ENCODE measurements at places on chromosomes 3 and 15.

DNA sequence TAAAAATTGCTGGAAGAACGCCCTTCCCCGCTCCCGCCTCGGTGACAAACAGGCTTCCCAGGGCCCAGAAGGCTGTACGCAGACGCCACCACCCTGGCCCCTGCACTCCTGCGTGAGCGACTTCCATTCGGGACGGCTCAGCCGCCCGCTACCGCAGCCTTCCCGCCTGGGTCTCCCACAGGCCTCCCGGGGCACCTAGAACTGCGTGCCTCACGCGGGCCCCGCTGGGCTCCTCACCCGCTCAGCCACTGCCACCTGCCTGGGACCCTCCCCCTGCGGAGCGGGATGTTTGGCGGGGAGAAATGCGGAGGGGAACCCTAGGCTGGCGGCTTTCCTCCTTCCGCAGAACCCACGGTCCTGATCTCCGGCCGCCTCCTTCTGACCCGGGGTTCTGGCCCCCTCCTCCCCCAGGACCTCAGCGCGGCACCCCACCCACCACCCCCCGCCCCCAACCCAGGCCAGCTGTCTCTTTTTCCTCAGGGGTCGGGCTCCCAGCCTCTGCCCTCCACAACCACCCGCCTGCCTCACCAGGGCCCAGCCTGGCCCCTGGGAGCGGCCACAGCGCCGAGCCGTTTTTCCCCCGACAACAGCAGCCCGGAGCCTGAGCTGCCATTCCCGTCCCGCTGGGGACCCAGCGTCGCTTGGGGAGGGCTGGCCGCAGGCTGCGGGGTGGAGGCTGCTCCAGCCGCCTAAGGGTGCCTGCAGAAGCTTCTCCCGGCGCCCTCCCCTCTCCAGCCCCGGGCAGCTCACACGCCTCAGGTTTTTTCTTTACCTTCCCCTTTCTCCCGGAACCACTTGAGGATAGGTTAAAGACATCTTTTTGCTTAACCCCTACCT lies 27.6 kb upstream of the RAB7A start:
- peak overlapping the region; percentile 77 for H3K4me3 ChIP-seq
- H3K4me1 ChIP-seq: peaks cover 5% of the 10 kb centered on the region
- peak; percentile 56 for ATAC-seq
- no peaks in the 10 kb centered on the region for H3K36me3 ChIP-seq

GRCh38 chr3:162842549-162843216 lies 1346.1 kb downstream of the OTOL1 start:
- H3K27ac ChIP-seq: no peak overlapping the region
- no peaks in the 10 kb centered on the region for H3K36me3 ChIP-seq
- ATAC-seq: no peak

GRCh38 chr15:35738370-35738769 lies 192.4 kb upstream of the DPH6 start:
- no peaks in the 10 kb centered on the region for H3K36me3 ChIP-seq
- H3K4me3 ChIP-seq: no peak overlapping the region
- H3K27ac ChIP-seq: no peak overlapping the region
- H3K27me3 ChIP-seq: peaks cover 14% of the 10 kb centered on the region
- no peak for ATAC-seq

GRCh38 chr3:127689266-127689860 lies 16.6 kb downstream of the ABTB1 start:
- H3K36me3 ChIP-seq: peaks cover 26% of the 10 kb centered on the region
- no peaks in the 10 kb centered on the region for H3K27me3 ChIP-seq
- no peak overlapping the region for H3K27ac ChIP-seq
- no peak for ATAC-seq
- no peak overlapping the region for H3K4me3 ChIP-seq

DNA sequence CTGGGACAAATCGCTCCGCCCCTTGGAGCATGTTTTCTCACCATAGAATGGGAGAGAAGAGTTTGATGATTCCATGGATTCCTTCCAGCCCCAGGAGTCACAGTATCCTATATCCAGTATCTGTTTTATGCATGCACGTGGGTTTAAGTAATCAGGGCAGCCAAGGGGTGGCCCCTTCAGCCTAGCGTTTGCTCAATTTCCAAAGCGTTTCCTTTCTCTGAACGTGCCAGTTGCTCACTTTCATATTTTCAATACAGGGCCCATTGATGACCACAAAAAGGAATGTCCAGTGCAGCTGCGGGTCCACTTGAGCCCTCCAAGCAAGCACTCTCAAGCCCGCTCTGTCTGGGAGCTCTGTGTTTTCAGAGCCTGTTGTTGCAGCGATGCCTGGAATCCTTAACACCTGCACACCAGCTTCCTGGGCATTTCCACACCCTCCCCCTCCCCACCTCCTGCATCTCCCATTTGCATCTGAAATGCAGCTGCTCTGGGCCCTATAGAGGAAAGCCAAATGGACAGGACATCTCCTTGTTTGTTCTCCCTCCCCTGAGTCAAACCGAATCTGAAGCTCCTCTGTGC lies 164.3 kb upstream of the LPP start:
- H3K36me3 ChIP-seq: no peaks in the 10 kb centered on the region
- no peak overlapping the region for H3K4me3 ChIP-seq
- H3K27me3 ChIP-seq: peaks cover 19% of the 10 kb centered on the region
- peaks cover 7% of the 10 kb centered on the region for H3K4me1 ChIP-seq
- H3K27ac ChIP-seq: no peak overlapping the region

DNA sequence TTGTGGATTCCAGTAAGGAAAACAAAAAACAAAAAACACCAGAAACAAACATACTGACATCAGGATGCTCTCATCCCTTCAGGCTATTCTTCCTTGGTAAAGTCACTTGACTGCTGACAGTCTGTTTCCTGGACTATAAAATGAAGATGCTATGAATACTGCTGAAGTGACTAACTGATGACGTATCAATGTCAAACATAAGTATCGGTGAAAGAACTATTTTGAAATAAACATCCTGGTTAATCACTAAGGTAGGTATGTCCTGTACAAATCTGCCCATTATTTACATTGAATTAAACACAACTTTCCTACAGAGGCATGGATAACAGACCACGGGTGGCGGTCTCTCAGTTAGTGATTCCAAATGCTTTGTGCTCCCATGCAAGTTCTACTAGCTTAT lies 45.9 kb downstream of the CHAC1 start:
- H3K27ac ChIP-seq: no peak overlapping the region
- no peak overlapping the region for H3K4me3 ChIP-seq
- H3K4me1 ChIP-seq: no peaks in the 10 kb centered on the region
- ATAC-seq: no peak
- H3K27me3 ChIP-seq: no peaks in the 10 kb centered on the region

GRCh38 chr15:93261845-93262244 lies 172.8 kb upstream of the RGMA start:
- no peaks in the 10 kb centered on the region for H3K4me1 ChIP-seq
- no peaks in the 10 kb centered on the region for H3K36me3 ChIP-seq
- no peak for ATAC-seq
- H3K4me3 ChIP-seq: no peak overlapping the region
- no peaks in the 10 kb centered on the region for H3K27me3 ChIP-seq
- H3K27ac ChIP-seq: no peak overlapping the region

- H3K4me3 ChIP-seq: peak overlapping the region; percentile 96
- peaks cover 46% of the 10 kb centered on the region for H3K4me1 ChIP-seq
- H3K27ac ChIP-seq: peak overlapping the region; percentile 98
- H3K27me3 ChIP-seq: no peaks in the 10 kb centered on the region
- ATAC-seq: peak; percentile 62
These were observed 536 bp downstream of the SNAPC5 start for GRCh38 chr15:66496951-66497501.

DNA sequence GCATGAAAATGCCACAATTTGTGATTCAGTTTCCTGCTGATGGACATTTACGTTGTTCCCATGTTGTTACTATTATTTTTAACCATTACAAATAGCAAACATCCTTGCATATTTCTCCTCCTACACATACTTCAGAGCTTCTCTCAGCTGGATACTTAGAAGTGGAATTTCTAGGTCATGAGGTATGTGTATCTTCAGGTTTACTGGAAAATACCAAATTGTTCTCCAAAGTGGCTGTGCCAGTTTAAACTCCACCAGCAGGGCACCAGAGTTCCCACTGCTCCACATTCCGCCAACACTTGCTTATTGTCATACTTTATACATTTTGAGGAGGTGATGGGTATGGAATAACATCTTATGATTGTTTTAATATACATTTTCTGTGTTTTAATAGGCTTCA lies 45.7 kb downstream of the PRR23E start:
- H3K27ac ChIP-seq: no peak overlapping the region
- no peaks in the 10 kb centered on the region for H3K36me3 ChIP-seq
- ATAC-seq: no peak

GRCh38 chr3:3191675-3192285 lies 12.3 kb upstream of the CRBN start:
- H3K27ac ChIP-seq: no peak overlapping the region
- ATAC-seq: no peak
- no peak overlapping the region for H3K4me3 ChIP-seq
- H3K36me3 ChIP-seq: no peaks in the 10 kb centered on the region
- H3K27me3 ChIP-seq: peaks cover 22% of the 10 kb centered on the region
- no peaks in the 10 kb centered on the region for H3K4me1 ChIP-seq

- peaks cover 16% of the 10 kb centered on the region for H3K27me3 ChIP-seq
- no peak overlapping the region for H3K27ac ChIP-seq
- H3K4me3 ChIP-seq: no peak overlapping the region
- H3K4me1 ChIP-seq: no peaks in the 10 kb centered on the region
- ATAC-seq: no peak
These were observed 56.1 kb upstream of the RAD18 start for GRCh38 chr3:9019259-9019961.

GRCh38 chr15:74835312-74835823 lies 7.6 kb downstream of the ULK3 start:
- H3K27me3 ChIP-seq: no peaks in the 10 kb centered on the region
- no peak overlapping the region for H3K27ac ChIP-seq
- H3K36me3 ChIP-seq: peaks cover 32% of the 10 kb centered on the region

GRCh38 chr3:37814547-37814946 lies 47.1 kb upstream of the CTDSPL start:
- H3K4me3 ChIP-seq: no peak overlapping the region
- no peak overlapping the region for H3K27ac ChIP-seq
- no peaks in the 10 kb centered on the region for H3K4me1 ChIP-seq
- peaks cover 10% of the 10 kb centered on the region for H3K27me3 ChIP-seq
- ATAC-seq: no peak

DNA sequence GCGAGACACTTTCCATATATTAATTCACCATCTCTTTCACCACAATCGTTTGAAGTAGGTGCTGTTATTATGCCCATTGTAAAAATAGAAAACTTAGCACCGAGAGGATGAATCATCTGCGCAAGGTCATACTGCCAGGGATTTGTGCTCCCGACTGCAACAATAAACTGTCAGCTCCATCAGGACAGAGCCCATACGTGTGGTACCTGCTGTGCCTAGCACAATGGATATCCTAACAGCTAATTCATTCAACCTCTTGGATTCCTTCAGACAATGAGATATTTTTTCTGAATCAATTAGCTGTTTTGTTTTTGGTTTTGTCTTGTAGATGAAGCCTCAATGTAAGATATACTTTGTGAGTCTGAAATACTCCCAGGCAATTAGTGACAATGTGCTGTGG lies 32.3 kb upstream of the PROK2 start:
- no peaks in the 10 kb centered on the region for H3K4me1 ChIP-seq
- no peak for ATAC-seq
- H3K27ac ChIP-seq: no peak overlapping the region
- no peaks in the 10 kb centered on the region for H3K36me3 ChIP-seq
- H3K4me3 ChIP-seq: no peak overlapping the region
- peaks cover 18% of the 10 kb centered on the region for H3K27me3 ChIP-seq

DNA sequence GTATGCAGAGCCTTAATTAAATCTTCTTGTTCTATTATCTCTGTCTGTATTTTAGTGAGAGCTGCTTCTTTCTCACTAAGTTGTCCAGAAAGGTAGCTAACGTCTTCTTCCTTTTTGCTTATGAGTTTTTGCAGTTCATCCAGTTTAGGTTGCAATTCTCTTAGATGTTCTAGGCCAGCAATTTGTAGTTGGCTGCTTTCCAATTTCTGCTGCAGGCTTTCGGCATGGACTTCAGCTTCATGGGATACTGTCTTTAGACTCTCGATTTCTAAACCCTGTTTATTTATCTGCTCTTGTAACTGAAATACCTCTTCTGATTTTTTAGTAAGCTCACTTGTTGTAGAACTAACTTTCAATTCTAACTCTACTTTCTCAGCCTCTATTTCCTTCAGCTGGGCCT lies 35.5 kb upstream of the HCLS1 start:
- ATAC-seq: no peak
- peaks cover 16% of the 10 kb centered on the region for H3K4me1 ChIP-seq
- no peak overlapping the region for H3K27ac ChIP-seq
- no peaks in the 10 kb centered on the region for H3K27me3 ChIP-seq

DNA sequence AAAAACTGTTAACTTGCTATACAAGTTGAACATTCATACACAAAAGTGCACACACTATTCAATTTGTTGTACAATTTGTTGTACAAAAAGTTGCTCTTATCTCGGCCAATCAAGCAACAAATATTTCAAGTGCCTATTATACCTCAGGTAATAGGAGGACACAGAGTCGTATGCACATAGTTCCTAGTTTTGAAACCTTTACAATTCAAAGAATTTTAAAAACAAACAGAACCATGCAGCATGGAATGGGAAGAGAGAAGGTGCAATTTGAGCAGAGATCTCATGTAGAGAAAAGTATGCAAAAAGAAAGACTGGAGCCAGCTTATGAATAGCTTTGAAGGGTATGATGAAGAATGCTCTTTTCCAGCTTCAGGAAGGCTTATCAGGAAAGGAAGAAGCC lies 46.5 kb upstream of the ARPP19 start:
- no peak overlapping the region for H3K27ac ChIP-seq
- H3K4me3 ChIP-seq: no peak overlapping the region
- H3K4me1 ChIP-seq: no peaks in the 10 kb centered on the region
- H3K27me3 ChIP-seq: no peaks in the 10 kb centered on the region
- H3K36me3 ChIP-seq: peaks cover 17% of the 10 kb centered on the region

DNA sequence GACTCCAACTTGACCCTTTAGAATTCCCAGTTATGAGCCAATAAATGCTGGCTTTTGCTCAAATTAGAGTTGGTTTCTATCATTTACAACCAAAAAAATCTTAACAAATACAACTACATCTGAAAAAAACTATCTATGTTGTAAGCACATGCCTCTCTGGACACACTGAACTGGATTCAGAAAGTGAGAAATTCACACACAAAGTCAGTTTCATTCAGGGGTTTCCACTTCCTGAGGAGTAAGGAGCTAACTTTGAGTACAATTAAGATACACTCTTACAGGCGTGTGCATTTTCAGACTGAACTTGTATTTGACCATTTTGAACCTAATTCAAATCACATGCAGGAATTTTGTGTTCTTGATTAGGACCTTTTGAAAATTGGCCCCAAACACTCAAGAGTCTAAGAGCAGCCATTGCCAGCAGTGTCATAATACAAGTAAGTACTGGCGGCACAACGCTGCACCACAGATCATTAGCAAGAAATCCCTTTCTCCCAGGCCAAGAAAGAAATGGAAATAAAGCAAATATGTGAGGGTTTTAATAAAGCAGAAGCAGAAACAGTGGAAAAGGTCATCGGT lies 31.2 kb downstream of the LINS1 start:
- no peak overlapping the region for H3K4me3 ChIP-seq
- peaks cover 37% of the 10 kb centered on the region for H3K36me3 ChIP-seq
- H3K27me3 ChIP-seq: no peaks in the 10 kb centered on the region
- H3K27ac ChIP-seq: no peak overlapping the region
- ATAC-seq: no peak
- peaks cover 4% of the 10 kb centered on the region for H3K4me1 ChIP-seq

DNA sequence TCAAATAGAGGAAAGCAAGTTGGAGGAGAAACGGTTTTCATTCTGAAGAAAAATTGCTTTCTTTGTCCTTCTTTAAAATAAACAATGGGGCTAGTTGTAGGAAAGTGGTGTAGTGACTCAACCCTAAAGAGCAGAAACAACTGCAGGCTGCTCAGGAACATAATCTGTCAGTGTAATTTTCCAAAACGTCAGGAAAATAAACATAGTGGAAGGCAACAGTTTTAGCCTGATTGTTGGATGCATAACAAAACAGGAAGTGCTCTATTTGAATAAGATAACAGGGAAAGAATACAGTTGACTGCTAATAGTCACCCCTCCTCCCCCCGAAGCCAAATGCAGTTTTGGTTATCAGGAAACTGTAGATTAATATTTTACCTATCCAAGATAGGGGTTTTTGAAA lies 167.6 kb downstream of the ECT2 start:
- no peak for ATAC-seq
